ENCODE measurements at places on chromosomes 6 and 20. TPM values are rescaled to one million over a fixed set of nuclear protein-coding genes. Genes with fewer than 3 reads are reported as not detected.
A peak's percentile ranks its signal among the peaks of the same experiment; 100 is the strongest.

DNA sequence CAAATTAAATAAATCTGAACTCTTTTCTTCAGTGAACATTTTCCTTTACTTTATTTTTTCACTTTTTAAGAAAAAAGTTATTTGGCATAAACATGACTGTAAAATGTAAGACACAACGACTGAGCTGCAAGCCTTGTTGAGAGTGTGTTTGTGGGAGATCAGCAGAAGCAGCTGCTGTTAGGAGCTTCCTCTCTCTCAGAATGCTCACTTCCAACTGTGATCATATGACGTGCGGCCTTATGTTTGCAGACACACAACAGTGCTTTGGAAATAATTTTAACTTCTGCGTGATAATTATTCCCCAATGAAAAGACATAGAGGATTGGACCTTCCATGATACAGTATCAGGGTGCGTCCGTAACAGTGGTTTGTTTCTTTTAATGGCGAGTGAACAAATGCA lies 104.0 kb downstream of the ARHGAP18 start:
- peaks cover 4% of the 10 kb centered on the region for H3K36me3 ChIP-seq
- no peak overlapping the region for H3K27ac ChIP-seq
- peaks cover 28% of the 10 kb centered on the region for H3K4me1 ChIP-seq
- DNase-seq: no peak
- H3K4me3 ChIP-seq: no peak overlapping the region

PDYN gene
- not detected for total RNA-seq

SLC12A5 gene
- total RNA-seq: 1.7 TPM

GTSF1L gene
- total RNA-seq: not detected

DNA sequence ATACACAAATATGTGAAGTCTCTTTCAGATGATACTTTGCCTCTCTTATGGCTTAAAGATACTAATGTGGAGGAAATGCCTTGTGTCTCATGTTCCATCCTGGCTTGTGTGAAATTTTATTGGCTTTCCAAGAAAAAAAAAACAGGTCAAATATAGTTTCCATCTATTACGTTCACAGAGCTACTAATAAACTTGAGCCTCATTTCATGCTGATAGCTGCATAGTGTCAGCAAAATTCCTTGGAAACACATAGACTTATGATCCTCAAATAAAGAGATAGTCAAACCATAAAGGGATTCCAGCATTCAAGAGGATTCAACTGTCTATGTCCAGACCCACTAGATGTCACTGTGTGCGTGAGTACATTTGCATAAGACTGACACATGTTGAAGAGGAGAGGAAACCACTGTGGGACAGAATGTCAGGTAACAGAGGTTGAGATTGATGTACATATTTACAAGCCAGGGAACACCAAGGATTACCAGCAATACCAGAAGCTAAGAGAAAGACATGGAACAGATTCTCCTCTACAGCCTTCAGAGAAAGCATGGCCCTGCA lies 266.6 kb downstream of the COL12A1 start:
- peak overlapping the region; percentile 47 for H3K27ac ChIP-seq
- H3K4me1 ChIP-seq: peaks cover 56% of the 10 kb centered on the region
- H3K36me3 ChIP-seq: peaks cover 6% of the 10 kb centered on the region
- no peak for DNase-seq
- H3K27me3 ChIP-seq: no peaks in the 10 kb centered on the region

GRCh38 chr6:36120979-36121786 lies 9.1 kb upstream of the MAPK13 start:
- no peak for DNase-seq
- H3K27ac ChIP-seq: no peak overlapping the region
- peaks cover 10% of the 10 kb centered on the region for H3K36me3 ChIP-seq
- H3K4me1 ChIP-seq: peaks cover 6% of the 10 kb centered on the region

- no peaks in the 10 kb centered on the region for H3K36me3 ChIP-seq
- DNase-seq: no peak
- H3K27ac ChIP-seq: no peak overlapping the region
- no peak overlapping the region for H3K4me3 ChIP-seq
- H3K4me1 ChIP-seq: peaks cover 13% of the 10 kb centered on the region
Measured at GRCh38 chr20:50221501-50222308, 31.1 kb downstream of the CEBPB start.

DNA sequence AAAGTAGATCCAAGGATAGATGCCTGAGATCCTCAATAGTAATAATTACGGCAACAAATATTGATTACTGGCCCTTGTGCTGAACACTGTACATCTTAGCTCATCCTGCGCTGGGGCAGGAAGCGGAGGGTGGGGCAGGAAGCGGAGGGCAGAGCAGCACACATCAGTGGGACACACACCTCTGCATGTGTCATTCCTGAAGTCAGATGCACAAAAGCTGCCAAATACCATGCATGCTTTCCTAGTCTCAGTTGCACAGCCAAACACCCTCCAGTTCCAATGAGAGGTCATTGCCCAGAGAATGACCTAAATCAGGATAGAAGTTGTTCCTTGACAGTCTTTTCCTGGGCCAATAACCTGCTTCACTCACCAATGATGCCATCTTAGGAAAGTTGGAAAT lies 74.4 kb upstream of the FOXC1 start:
- H3K27me3 ChIP-seq: no peaks in the 10 kb centered on the region
- no peak for DNase-seq
- no peak overlapping the region for H3K4me3 ChIP-seq
- H3K27ac ChIP-seq: peak overlapping the region; percentile 2
- H3K36me3 ChIP-seq: no peaks in the 10 kb centered on the region

DNA sequence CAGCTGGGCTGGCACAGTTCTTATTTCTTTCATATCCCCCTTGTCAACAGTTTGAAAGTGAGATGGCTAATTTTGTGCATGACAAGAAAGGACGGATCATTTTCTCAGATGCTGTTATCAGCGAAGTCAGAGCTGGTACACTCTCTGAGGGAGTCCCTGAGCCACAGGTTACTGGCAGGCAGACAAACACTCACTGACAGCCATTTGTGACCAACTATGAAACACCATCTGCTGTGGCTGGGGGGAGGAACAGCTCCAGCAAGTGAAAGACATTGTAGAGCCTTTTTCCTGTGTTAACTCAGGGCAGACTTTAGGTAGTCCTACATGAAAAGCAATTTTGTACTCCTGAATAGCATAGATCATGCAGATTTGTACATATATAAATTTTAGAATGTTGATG lies 22.2 kb downstream of the OLIG3 start:
- H3K27ac ChIP-seq: no peak overlapping the region
- no peaks in the 10 kb centered on the region for H3K36me3 ChIP-seq
- H3K4me3 ChIP-seq: no peak overlapping the region
- peaks cover 51% of the 10 kb centered on the region for H3K27me3 ChIP-seq

DNA sequence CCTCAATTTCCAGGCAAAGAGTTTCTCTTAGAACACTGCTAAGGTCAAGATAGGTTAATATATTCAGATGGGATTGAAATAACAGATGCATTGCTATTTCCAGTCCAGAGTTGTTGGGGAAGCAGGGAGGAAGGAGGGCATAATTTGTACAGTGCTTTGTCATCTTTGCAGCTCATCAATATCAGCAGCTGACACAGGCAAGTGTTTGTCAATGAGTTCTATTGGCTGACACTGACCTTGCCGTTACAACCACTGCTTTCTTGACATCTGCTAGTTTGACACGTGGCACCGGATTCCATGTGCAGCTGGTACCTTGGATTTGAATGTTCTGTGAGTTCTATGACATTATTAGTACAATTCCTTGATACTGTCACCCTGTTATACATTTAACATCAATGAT lies 28.0 kb upstream of the MLIP start:
- no peak overlapping the region for H3K27ac ChIP-seq
- H3K36me3 ChIP-seq: no peaks in the 10 kb centered on the region
- H3K27me3 ChIP-seq: no peaks in the 10 kb centered on the region
- H3K4me1 ChIP-seq: peaks cover 23% of the 10 kb centered on the region
- H3K4me3 ChIP-seq: no peak overlapping the region
- DNase-seq: no peak

- H3K4me1 ChIP-seq: no peaks in the 10 kb centered on the region
- no peak for DNase-seq
- H3K27ac ChIP-seq: no peak overlapping the region
- no peak overlapping the region for H3K4me3 ChIP-seq
- peaks cover 24% of the 10 kb centered on the region for H3K27me3 ChIP-seq
Measured at GRCh38 chr20:1191299-1191698, 6.5 kb upstream of the TMEM74B start.

- H3K4me3 ChIP-seq: no peak overlapping the region
- no peaks in the 10 kb centered on the region for H3K4me1 ChIP-seq
- no peaks in the 10 kb centered on the region for H3K36me3 ChIP-seq
- H3K27ac ChIP-seq: no peak overlapping the region
- DNase-seq: no peak
- peaks cover 41% of the 10 kb centered on the region for H3K27me3 ChIP-seq
Measured at GRCh38 chr6:123380257-123380656, 256.5 kb downstream of the TRDN start.

TMEM74B gene
- total RNA-seq: not detected

DNA sequence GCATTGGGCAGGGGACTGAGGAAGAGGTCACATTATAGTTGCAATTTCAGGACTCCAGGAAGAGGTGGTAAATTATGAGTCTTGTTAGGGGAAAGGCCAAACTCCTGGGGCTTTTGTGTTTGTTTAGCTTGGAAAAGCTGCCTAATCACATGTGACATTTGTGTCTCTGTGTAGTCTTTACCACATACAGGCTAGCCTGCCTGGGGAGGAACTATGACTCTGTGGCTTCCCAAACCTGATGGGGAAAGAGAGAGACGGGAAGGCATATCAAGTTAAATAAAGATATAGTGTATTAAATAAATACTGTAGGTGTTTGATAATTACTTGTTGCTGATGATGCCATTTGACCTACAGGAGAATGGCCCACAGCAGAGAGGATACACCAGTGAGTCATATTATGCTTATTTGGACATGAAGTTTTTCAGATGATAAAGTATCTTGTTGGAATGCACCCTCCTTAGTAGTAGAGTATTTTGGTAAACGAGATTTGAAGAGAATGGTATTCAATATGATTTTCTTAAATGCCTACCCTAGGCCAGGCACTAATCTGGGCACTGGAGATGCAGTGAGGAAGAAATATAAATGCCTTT lies 4.0 kb downstream of the BLTP3A start:
- peak overlapping the region; percentile 56 for H3K27ac ChIP-seq
- no peaks in the 10 kb centered on the region for H3K27me3 ChIP-seq
- no peak overlapping the region for H3K4me3 ChIP-seq
- peaks cover 2% of the 10 kb centered on the region for H3K36me3 ChIP-seq
- peaks cover 33% of the 10 kb centered on the region for H3K4me1 ChIP-seq

GRCh38 chr6:112298021-112298745 lies 43.8 kb upstream of the LAMA4 start:
- H3K27ac ChIP-seq: peak overlapping the region; percentile 96
- H3K36me3 ChIP-seq: peaks cover 3% of the 10 kb centered on the region
- DNase-seq: no peak

DNA sequence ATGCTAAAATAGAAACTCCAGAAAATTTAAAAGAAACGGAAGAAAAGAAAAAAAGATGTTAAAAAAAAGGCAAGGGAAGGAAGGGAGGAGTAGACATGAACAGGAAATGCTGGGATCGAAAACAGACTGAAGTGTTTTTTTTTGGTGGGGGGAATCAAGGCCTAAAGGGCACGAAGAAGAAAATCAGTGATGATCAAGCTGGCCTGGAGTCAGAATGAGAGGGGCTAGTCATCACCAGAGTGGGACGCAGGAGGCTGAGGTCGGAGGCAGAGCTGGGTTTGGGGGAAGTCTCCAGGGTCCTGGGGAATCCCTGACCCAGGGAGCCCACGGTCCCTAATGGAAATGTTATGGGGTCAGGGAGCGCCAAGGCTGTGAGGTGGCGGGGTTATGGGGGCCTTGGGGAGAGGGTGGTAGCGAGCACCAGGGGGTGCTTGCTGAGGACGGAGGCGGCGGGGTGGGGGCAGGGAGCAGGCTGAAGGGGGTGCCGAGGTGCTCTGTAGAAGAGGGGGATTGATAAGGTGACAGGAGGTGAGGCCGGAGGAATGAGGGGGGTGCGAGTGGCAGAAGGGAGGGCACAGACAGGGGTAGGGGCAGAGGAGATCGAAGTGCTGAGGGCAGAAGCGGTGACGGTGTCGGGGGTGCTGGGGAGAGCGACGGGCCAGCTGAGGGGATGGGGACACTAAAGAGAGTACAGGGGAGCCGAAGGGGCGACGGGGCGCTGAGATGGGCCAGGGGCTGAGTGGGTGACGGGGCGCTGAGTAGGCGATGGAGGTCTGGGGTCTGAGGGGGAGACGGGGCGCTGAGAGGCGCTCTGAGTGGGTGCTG lies 684 bp downstream of the ZNFX1 start:
- H3K4me3 ChIP-seq: peak overlapping the region; percentile 86

GRCh38 chr6:33676416-33677142 lies 34.9 kb downstream of the UQCC2 start:
- no peaks in the 10 kb centered on the region for H3K27me3 ChIP-seq
- no peak overlapping the region for H3K4me3 ChIP-seq
- peak overlapping the region; percentile 64 for H3K27ac ChIP-seq
- no peak for DNase-seq

- H3K4me3 ChIP-seq: no peak overlapping the region
- no peaks in the 10 kb centered on the region for H3K27me3 ChIP-seq
- peaks cover 20% of the 10 kb centered on the region for H3K4me1 ChIP-seq
- H3K36me3 ChIP-seq: no peaks in the 10 kb centered on the region
Measured at GRCh38 chr6:125550892-125551291, 198.5 kb upstream of the HEY2 start.

GRCh38 chr6:27892649-27893058 lies 19.5 kb downstream of the OR2B2 start:
- no peaks in the 10 kb centered on the region for H3K36me3 ChIP-seq
- no peak overlapping the region for H3K27ac ChIP-seq
- H3K27me3 ChIP-seq: no peaks in the 10 kb centered on the region
- no peak for DNase-seq

DNA sequence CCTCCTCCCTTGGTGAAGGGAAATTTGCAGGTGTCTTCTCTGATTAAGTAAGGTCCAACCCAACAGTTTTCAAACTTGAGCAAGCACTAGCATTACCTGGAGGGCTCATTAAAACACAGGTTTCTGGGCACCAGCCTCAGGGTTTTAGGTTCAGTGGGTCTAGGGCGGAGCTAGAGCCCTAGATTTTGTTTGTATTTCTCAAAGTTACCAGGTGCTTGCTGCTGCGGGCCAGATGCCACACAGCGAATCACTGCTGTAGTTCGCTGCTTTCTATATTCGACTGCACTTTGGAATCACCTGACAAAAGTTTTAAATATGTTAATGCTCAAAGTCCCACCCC lies 869 bp downstream of the COL21A1 start:
- no peaks in the 10 kb centered on the region for H3K27me3 ChIP-seq
- H3K27ac ChIP-seq: peak overlapping the region; percentile 84
- H3K4me1 ChIP-seq: peaks cover 64% of the 10 kb centered on the region
- H3K36me3 ChIP-seq: no peaks in the 10 kb centered on the region
- H3K4me3 ChIP-seq: peak overlapping the region; percentile 80

DNA sequence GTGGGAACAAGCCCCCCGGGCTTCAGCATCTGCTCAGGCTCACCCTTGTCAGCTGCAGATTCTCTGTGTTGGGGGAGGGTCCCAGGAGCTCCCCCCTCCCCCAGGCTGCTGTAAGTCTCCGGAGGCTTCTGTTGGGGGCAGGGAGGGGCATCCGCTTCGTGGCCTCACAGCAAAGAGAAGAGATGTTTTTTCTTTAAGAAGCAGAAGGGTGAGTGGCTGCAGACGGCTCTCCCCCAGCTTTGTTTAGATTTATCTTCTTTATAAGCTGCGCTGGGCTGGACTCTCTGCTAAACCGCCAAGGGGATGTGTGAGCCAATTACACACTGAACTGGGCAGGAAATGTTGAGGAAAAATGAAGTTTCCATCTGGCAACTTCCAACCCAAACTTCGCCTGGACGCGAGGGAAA lies 48.7 kb upstream of the GATA5 start:
- H3K36me3 ChIP-seq: no peaks in the 10 kb centered on the region
- no peak overlapping the region for H3K4me3 ChIP-seq

GRCh38 chr6:19158586-19158985 lies 678.6 kb upstream of the ID4 start:
- H3K27me3 ChIP-seq: no peaks in the 10 kb centered on the region
- H3K4me3 ChIP-seq: no peak overlapping the region
- H3K4me1 ChIP-seq: peaks cover 67% of the 10 kb centered on the region
- no peak for DNase-seq

- no peak overlapping the region for H3K27ac ChIP-seq
- no peaks in the 10 kb centered on the region for H3K36me3 ChIP-seq
- peaks cover 16% of the 10 kb centered on the region for H3K4me1 ChIP-seq
- H3K4me3 ChIP-seq: no peak overlapping the region
Measured at GRCh38 chr6:36560822-36561221, 13.5 kb upstream of the STK38 start.
